ENCODE measurements at places on chromosomes 1 and 21. TPM values are rescaled to one million over a fixed set of nuclear protein-coding genes. Genes with fewer than 3 reads are reported as not detected.

Gene CD101
- total RNA-seq: 0.15 TPM

Gene TSSK3
- total RNA-seq: not detected

Gene C1QTNF12
- 0.32 TPM for total RNA-seq

Gene SLC9A1
- total RNA-seq: 5.9 TPM

Gene ELF3
- total RNA-seq: 0.32 TPM

Gene FAM72A
- 5.2 TPM for total RNA-seq

Gene UMODL1
- not detected for total RNA-seq

Gene PROX1
- 0.32 TPM for total RNA-seq

Gene RSPH1
- not detected for total RNA-seq

Gene FABP3
- total RNA-seq: 9.0 TPM

Gene PALMD
- total RNA-seq: 133 TPM

Gene FOXO6
- 0.32 TPM for total RNA-seq

Gene EFNA3
- total RNA-seq: 0.97 TPM

Gene MRPL37
- total RNA-seq: 49.7 TPM

Gene NUP210L
- not detected for total RNA-seq

Gene CHD5
- under 0.01 TPM for total RNA-seq

Gene GNG12
- total RNA-seq: 143 TPM

Gene ANXA9
- total RNA-seq: not detected

Gene OR14K1
- total RNA-seq: not detected

Gene DCLRE1B
- 1.9 TPM for total RNA-seq

Gene JAK1
- total RNA-seq: 121 TPM

Gene B4GALT2
- total RNA-seq: 85.8 TPM

Gene KRTAP7-1
- total RNA-seq: not detected

Gene IFNLR1
- not detected for total RNA-seq

Gene MASP2
- not detected for total RNA-seq

Gene NTMT2
- not detected for total RNA-seq

Gene CSMD2
- total RNA-seq: 0.15 TPM

Gene SSU72
- 82.2 TPM for total RNA-seq

Gene OR2T29
- total RNA-seq: not detected

Gene FCRLB
- total RNA-seq: 1.4 TPM

Gene ARHGAP29
- total RNA-seq: 212 TPM

Gene LSS
- total RNA-seq: 41.3 TPM

Gene RFX5
- 44.8 TPM for total RNA-seq

Gene OR2M3
- total RNA-seq: not detected

Gene TTC22
- total RNA-seq: not detected

Gene FMO3
- total RNA-seq: not detected

Gene WNT4
- total RNA-seq: 0.15 TPM

Gene PIAS3
- total RNA-seq: 4.1 TPM

Gene OR10J1
- total RNA-seq: not detected

Gene SLC25A34
- total RNA-seq: 0.61 TPM

Gene GJA4
- 45.5 TPM for total RNA-seq

Gene DISP3
- total RNA-seq: under 0.01 TPM

Gene RNU1-1
- under 0.01 TPM for total RNA-seq

Gene KLF17
- not detected for total RNA-seq

Gene PPFIA4
- 0.32 TPM for total RNA-seq

Gene PTPN7
- 3.2 TPM for total RNA-seq

Gene USH2A
- not detected for total RNA-seq

Gene TNNI3K
- 0.32 TPM for total RNA-seq

Gene C8B
- total RNA-seq: not detected

Gene TMCC2
- total RNA-seq: 1.9 TPM

Gene LRRIQ3
- 0.32 TPM for total RNA-seq

Gene CNKSR1
- 0.30 TPM for total RNA-seq

Gene CASQ2
- total RNA-seq: not detected
